Naive thymus-derived CD8-positive, alpha-beta T cell (primary cell): ENCODE measurements at places on chromosomes 11 and 22.

- DNase-seq, result no peak
These were observed 35.4 kb downstream of the CDKN1C start for GRCh38 chr11:2849994-2850770.

- DNase-seq, result no peak
These were observed 1.6 kb downstream of the GSC2 start for GRCh38 chr22:19148417-19149046.

DNA sequence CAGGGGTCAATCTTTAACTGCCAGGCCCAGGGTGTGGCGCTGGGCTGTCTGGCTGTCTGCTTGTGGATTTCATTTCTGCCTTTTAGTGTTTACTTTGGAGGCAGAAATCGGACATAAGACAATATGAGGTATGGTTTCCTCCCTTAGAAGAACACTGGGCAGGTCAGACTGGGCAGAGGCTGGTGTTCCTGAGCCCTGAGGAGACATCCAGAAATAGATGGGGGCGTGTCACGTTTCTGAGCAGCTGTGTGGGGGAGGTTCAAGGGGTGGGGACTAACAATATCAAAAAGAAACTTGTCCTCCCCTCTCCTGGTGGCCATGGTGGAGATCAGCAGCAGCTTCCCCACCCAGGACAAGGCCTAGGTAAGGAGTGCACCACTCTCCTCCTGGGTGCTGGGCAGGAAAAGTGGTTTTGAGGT is at the start of gene ART1:
TSS of gene ART1 (plus strand) at position 312 of the 419 bp plus-strand sequence. CDS start 14,086 bp downstream, outside the sequence.
- no peak for DNase-seq

DNA sequence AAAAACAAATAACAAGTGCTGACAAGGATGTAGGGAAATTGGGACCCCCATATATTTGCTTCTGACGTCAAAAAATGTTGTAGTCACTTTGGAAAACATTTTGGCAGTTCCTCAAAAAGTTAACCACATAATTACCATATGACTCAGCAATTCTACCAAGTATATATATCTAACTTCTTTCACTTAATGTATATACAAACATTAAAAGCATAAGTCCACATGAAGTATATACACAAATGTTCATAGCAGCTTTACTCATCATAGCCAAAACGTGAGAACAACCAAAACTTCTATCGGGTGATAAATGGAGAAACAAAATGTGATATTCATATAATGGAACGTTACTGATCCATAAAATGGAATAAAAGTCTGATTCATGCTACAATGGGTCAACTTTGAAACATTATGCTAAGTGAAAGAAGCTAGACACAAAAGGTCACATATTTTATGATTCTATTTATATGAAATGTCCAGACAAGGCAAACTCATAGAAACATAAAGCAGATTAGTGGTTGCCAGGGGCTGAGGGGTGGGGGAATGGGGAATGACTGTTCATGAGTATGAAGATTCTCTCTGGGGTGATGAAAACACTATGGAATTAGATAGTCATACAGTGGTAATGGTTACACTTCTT is 48.7 kb upstream of the TEAD1 start:
- no peak for DNase-seq

GRCh38 chr11:81787584-81788049 is 946.0 kb downstream of the FAM181B start:
- peak; percentile 22 for DNase-seq

DNA sequence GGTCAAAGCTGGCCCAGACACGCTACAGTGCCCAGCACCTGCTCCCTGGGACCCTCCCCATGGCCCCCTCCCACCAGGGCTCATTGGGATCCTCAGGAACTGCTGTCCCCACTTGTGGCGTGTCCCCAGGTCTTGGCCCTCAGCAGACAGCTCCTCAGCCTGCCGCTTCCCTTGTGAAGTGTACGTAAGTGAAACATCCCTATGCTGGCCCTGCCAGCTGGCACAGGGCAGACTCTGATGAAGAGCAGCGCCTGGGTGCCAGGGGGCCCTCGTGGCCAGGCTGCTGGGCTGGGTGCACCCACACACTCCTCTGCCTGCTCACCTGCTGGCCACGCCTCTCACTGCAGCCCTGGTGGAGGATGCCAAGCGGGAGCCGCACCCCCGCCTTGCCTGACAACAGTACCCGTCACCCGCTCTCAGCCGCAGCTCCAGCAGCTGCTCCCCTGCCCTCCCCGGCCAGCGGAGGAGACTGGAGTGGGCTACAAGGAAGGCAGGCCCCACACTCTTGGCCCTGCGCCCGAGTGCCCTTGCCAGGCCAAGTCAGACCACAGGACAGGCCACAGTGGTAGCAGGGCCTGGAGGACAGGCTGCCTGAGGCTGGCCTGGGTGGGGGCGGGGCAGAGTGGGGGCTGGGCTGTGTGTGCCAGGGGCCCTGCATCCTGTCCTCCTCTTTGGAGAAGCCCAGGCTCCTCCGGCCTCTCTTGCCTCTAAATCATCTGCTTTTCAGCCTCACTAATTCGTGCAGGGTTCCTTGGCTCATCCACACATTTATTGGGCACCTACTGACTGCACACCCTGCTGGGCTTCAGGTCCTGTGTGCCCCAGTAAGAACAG is 39.5 kb downstream of the IGF2 start:
- DNase-seq, result no peak

DNA sequence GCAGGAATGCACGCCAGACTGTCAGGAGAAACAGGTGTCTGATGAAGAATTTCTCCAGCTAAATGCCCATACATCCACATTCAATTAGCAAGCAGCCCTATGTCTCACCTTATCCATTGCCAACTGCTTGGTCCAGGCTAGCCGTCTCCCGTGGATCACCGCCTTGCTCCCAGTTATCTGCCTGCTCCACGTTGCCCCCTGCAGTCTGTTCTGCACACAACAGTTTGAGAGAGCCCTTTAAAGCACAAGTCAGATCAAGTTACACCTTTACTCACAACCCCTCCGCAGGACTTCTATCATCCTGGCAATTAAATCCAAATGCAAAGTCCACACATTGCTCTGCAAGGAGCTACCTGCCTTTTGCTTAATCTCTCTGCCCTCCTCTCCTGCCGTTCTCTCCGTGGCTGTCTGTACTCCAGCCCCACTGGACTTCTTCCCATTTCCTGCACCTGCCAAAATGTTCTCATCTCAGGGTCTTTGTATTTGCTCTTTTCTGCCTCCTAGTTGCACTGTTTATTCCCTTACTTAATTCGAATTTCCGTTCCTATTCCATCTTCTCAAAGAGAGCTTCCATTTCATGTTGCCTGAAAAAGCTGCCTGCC is 185.3 kb upstream of the LARGE1 start:
- peak; percentile 2 for DNase-seq

DNA sequence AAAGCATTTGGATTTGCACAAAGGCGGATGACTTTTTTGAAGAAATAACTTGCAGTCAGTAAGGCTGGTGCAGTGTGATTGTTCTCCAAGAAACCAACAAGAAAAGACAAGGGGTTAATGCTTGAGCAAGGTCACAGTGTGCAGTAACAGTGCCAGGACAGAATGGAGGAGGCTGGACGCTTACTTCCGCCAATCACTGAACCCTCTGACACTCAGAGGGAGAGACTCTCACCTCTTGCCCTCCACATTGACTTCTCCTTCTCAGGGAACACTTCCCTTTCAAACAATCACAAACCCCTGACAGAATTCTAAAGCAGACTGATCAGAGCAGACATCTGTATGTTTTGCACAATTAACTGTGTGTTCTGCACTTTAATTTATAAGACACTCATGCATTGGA is 228.4 kb downstream of the BLID start:
- DNase-seq, result no peak

GRCh38 chr11:14386895-14387480 is 28.0 kb upstream of the RRAS2 start:
- no peak for DNase-seq
